ENCODE measurements at places on chromosomes 2 and 18. TPM values are rescaled to one million over a fixed set of nuclear protein-coding genes. Genes with fewer than 3 reads are reported as not detected.

DNA sequence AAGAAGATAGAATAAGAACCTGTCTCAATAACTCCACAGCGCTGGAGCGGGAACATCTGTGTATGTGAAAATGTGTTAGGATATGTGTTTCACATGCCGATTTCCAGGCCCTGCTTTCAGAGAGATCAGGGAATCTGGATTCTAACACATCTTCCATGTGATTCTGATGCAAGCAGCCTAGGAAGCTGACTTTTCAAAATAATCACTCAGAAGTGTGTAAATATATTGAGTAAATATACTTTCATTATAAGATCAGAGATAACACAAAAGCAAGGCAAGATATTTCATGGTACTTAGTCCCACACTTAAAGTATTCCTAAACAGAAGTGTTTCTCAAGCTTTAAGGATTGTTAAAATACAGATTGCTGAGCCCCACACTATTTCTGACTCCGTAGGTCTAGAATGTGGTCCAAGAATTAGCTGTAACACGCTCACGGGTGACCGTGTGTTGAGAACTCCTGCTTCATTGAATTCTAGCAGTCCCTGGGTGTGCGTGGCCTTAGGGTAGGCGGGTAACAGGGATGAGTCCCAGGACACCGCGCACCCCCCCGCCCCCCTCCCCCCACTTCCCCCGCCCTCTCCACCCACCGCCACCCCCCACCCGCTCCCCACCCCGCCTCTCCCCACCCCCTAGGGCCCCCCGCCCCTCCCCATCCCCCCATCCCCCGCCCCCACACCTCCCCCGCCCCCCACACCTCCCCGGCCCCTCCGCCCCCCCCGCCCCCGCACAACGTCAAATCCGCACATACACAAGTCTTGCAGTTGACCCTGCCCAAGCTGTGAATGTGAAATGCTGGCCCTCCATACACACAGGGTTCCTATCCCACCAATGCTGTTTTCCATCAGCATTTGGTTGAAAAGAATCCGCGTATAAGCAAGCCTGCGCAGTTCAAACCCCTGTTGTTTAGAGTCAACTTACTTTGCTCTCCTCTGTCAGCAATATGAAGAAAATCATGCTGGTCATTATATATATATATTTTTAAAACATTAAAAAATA lies 94.2 kb upstream of the SLC39A10 start:
- no peak for DNase-seq

DNA sequence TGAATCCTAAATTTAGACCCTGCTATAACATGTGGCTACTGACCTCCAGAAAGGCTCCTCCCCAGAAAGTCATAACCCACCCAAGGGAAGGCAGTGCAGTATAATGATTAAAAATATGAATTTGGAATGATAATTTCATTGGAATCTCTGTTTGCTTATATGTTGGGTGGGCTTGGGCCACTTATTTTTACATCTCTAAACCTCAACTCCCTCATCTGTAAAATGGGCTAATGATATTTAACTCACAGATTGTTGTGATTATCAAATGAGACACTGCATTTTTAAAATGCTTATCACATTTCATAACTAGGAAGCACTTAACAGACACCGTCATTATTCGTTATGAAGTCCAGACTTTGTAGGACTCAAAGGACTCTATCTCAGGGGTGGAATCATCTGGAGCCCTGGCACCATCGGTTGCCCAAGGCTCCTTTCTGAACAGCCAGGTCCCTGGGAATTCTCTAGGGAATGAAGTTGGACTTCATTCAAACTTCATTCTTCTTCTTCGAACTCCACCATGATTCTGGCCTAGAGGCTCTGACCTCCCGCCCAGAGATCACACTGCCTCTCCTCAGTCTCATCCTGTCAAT lies 33.1 kb upstream of the RMDN2 start:
- DNase-seq, result no peak

- DNase-seq, result no peak
These were observed 31.5 kb upstream of the NFE2L2 start for GRCh38 chr2:177296040-177296439.

- DNase-seq, result no peak
These were observed 1003.3 kb downstream of the DSC3 start for GRCh38 chr18:30039201-30039600.

GRCh38 chr2:158713523-158714138 lies 81.5 kb upstream of the DAPL1 start:
- DNase-seq, result no peak

GRCh38 chr2:63614983-63615945 lies 26.5 kb downstream of the MDH1 start:
- DNase-seq, result peak; percentile 85

DNA sequence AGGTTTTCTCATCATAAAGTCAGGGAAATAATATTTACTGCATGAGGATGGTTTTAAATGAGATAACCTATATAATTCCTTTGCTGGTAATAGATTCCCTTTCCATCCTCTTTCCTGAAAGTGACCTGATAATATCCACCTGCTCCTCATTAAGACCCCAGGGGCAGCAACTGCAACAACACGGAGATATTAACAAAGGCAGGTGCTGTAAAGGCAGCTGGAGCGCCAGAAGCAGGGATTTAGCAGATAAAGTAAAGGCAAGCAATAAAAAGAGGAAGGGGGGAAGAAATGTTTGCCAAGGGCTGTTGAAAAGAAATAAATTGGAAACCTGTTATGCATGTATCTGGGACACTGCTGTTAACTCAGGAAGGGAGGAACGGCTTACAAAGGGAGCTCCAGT lies 472.6 kb upstream of the KLHL29 start:
- DNase-seq, result no peak

- no peak for DNase-seq
These were observed 22.7 kb upstream of the HPCAL1 start for GRCh38 chr2:10279946-10280463.

DNA sequence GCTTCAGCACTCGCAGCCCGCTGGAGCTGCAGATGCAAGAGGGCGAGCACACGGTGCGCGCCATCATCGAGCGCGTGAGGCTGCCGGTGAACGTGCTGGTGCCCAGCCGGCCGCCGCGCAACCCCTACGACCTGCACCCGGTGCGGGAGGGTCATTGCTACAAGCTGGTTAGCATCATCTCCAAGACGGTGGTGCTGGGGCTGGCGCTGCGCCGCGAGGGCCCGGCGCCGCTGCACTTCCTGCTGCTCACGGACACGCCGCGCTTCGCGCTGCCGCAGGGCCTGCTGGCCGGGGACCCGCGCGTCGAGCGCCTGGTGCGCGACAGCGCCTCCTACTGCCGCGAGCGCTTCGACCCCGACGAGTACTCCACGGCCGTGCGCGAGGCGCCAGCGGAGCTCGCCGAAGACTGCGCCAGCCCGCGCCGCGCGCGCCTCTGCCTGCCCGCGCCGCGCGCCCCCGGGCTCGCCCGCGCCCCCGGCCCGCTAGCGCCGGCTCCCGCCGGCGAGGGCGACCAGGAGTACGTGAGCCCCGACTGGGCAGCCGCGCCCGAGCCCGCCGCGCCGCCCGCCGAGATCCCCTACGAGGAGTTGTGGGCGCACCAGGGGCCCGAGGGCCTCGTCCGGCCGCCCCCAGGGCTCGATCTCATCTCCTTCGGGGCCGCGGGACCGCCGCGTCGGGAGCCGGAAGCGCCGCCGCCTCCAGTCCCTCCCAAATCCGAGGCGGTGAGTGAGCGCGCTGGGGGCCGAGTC lies 11.8 kb downstream of the GAREM2 start:
- DNase-seq, result peak; percentile 92

GRCh38 chr2:217751192-217751591 lies 251.6 kb downstream of the TNS1 start:
- DNase-seq, result peak; percentile 26

DNA sequence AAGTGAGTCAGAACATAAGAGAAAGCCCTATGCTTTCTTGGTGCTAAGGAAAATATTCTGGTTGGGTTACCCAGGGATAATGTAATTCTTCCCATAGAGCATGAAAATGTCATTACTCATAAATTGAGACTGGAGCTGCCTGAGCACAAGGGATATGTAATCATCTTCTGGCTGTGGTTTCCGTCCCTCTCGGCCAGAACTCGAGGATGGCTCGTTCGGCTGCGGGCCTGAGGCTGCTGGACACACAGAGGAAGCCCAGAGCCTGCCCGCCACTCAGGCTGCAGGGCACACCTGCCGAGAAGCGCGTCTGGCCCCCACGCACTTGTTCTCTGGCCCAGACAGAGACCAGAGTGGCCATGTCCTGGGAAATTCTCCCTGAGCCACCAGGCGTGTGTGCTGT lies 104.9 kb downstream of the ASAP2 start:
- no peak for DNase-seq

The ONECUT2 gene
- total RNA-seq, result 1.9 TPM

The RBM44 gene
- 0.50 TPM for total RNA-seq

The DUSP2 gene
- 2.1 TPM for total RNA-seq

The PDK1 gene
- total RNA-seq, result 27.3 TPM

The UGP2 gene
- 163 TPM for total RNA-seq

The ATP5F1A gene
- 643 TPM for total RNA-seq

The NETO1 gene
- total RNA-seq, result 4.2 TPM
